ENCODE measurements at places on chromosomes 6 and 20. TPM values are rescaled to one million over a fixed set of nuclear protein-coding genes. Genes with fewer than 3 reads are reported as not detected.

The PDE10A gene
- total RNA-seq, result 2.0 TPM

The NKAPL gene
- 1.5 TPM for total RNA-seq

The PACSIN1 gene
- total RNA-seq, result not detected

The VPS16 gene
- 30.0 TPM for total RNA-seq

The TGM3 gene
- not detected for total RNA-seq

The C20orf141 gene
- total RNA-seq, result not detected

The PXMP4 gene
- 6.0 TPM for total RNA-seq

The SDHAF4 gene
- 4.7 TPM for total RNA-seq
